Left ventricle myocardium inferior (tissue), 1 donor: ENCODE measurements at places on chromosomes 1 and 21. TPM values are rescaled to one million over a fixed set of nuclear protein-coding genes. Genes with fewer than 3 reads are reported as not detected.

DNA sequence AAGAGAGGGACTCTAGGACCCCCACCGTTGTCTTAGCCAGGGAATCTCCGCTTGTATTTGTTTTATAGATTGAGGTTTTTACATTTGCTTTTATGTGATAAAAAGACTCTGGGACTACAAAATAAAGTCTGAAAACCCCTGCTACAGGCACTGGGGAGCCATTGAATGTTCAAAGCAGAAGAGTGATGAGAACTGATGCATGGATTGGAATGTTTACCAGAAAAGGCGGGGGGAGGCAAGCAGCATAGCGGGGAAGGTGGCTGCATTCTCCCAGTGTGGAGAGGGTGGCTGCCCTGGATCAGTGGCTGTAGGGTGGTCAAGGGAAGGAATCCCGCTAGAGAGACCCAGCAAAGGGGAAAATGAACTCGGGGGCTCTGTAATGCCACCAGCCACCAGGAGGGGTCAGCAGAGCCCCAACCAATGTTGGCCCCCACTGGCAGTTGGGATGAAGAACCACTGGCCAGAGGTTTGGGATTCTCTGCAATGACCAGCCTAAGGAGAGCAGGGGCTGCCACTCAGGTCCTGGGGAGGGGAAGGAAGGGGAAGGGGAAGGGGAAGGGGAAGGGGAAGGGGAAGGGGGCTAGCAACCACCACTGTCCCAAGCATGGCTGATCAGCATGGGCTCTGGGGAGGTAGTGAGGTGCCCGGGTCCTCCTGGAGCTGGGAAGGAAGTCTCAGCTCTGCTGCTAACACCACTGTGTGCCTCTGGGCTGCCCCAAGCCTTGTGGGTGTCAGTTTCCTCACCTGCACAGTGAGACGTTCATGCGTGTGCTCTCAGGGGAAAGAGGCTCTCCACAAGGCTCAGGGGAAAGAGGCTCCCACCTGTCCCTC, 19.2 kb upstream of the PEF1 start:
- DNase-seq = peak; percentile 58

GRCh38 chr1:226870401-226871279, at the start of gene PSEN2:
Gene PSEN2, plus strand, starts transcription at chr1:226870616. Its CDS starts 11,292 bp downstream, at chr1:226881908.
- peak; percentile 76 for DNase-seq

FRRS1 gene
- 3.8 TPM for total RNA-seq

DNA sequence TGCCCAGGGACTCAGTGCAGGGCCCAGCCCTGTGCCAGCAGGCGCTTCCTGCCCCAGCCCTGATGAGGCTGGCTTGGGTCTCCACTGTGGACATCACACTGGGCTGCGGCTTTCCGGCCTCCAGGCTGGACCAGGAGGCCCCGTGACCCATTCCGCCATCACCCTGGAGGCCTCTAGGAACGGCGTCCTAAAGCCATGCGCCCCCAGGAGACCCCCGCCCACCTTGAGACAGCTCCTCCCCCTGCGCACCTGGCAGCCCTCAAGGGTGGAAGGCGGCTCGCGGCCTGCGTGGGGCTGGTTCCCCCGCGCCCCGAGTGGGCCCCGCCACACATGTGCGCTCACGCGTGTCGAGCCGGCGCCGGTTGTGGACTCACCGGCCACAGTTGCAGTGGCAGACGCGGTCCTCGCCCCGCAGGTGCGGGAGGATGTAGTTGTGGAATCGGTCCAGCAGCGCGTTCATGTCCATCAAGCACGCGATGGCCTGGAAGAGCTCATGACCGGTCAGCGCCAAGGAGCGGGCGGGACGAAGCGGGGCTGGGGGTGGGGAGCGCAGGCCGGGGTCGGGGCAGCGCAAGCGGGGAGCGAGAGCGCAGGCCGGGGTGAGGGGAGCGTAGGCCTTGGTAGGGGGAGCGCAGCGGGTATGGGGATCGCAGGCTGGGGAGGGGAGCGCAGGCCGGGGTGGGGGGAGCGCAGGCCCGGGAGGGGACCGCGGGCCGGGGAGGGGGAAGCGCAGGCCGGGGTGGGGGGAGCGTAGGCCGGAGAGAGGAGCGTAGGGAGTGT, 924 bp downstream of the TMEM240 start:
- peak; percentile 38 for DNase-seq

DNA sequence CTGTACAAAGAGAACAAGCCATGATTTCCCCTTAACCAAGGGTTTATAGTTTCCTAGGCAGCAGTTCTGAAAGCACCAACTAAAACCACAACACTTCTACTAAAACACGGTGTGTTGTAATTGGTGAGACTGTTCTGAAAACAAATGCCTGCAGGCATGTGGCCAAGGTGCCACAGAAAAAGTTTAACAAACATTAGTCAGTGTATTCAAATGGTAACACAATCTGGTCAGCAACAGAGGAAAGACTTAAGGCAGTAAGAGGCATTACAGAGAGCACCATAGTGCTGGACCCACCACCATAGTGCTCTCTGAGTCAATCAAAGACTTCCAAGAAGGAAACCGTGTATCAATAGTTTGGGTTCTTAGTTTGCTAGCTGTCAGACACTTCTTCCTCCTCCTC, 16.7 kb downstream of the SNIP1 start:
- no peak for DNase-seq

- no peak for DNase-seq
These were observed 117.5 kb downstream of the TOMM20 start for GRCh38 chr1:235011064-235011598.

DNA sequence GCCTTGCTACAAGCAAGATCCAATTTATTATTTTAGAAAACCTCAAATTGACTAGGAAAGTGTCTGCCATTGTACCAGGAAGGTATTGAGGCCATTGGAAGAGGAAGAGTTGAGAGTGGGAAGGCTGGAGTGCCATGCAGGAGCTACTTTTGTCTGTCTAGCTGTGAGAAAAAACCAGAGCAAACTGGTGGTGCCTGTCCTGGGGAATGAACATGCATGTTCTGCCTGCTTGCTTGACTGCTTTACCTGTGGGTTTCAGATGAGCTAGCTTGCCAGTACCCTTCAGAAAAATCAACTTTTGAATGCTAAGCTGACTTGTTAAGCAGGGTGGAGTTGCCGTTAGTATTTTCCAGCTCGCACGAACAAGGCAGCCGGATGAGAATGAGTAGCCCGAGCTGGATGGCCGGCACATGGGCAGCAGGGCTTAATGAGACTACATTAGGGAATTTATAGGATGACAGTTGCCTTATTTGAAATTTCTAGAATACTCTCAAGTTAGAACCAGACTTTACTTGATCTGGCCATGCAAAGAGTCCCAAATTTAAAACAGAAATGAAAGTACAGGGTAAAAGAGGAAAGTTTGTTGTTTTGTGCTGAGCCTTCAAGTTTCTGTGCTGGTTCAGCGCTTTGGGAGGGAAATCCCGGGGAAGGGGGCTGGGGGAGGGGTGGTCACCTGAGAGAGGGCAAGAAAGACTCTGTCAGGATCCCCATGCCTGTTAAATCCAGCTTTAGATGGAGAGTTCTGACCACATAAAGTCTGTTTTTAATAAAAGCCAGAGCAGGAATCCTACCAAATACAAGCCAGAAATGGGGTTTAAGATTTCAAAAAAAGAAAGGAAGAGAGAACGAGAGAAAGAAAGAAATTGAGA, 29.6 kb upstream of the C1orf105 start:
- no peak for DNase-seq

DNA sequence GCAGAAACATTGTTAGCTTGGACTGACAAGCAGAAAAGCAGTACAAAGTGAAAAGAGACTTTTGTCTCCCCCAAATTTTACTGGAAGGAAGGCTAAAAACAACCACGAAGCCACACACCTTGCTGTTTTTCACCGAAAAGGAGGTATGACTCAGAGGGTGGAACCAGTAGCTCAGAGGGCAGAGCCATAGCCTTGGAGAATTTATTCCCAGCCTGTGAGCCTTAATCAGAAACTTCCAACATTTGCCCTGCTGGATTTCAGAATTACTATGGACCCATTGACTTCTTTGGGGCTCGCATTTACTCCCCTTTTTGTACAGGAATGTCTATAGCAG, 32.0 kb downstream of the RPS6KC1 start:
- no peak for DNase-seq

DNA sequence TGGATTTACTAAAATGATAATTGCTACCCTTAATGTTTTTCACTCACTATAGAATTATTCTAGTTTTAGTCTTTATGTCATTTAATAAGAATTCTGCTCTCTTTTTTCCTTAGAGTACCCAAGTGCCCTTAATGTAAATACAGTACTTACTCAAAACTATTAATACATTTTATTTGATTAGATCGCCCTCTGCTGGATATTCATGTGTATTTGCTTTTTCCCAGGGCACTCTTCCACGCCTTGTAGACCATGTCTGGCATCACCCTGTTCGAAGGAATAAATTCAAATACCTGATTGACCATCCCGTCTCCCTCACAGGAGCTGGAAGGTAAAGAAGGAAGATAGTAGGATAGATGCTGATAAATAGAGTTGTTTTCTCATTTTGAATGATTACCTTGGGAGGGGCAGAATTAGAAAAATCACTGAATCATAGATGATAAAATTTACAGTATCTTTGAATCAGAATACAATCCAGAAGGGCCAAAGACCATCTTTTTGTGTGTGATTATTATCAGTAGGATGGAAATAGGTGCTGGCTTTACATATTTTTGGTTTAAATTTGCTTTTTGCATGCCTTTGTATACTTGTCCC, 4.1 kb downstream of the AXDND1 start:
- DNase-seq = no peak

GRCh38 chr1:216596281-216596862, 126.9 kb downstream of the ESRRG start:
- no peak for DNase-seq

- DNase-seq = no peak
These were observed 65.4 kb downstream of the RUNX1 start for GRCh38 chr21:34983680-34984086.

CLIC6 gene
- total RNA-seq = 11.2 TPM

GRCh38 chr1:245770156-245770555, 615.4 kb downstream of the KIF26B start:
- no peak for DNase-seq

CFHR3 gene
- not detected for total RNA-seq

SLC5A3 gene
- 4.7 TPM for total RNA-seq

BCAN gene
- total RNA-seq = 0.05 TPM

DNA sequence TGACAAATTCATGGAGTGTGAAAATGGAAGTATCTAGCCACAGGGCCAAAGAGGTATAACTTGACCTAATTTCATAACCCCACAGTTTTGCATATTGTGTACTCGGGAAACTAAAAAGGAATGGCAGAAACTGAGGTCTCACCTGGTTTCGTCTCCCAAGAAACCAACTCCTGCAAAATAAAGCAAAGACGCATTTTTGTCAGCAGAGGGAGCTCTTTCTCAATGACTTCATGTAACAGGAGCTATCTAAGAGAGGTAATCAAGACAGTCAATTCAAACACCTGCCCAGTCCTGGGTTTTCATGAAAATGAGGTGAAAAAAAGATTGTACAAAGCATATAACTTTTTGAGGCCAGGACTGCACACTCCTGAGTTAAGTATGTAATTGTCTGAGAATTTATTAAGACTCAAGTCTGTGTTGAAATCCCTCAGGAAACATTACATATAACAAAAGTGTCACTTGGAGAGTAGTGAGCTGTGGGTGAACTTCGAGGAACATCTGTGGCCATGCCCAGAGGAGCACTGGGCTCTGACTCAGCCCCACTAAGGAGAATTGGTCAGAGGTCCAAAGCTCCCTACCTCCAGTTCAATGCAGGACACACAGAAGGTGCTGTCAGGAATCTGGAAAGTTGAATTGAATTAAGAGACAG, 17.6 kb downstream of the FCRL4 start:
- no peak for DNase-seq

MARK1 gene
- 14.9 TPM for total RNA-seq

GRCh38 chr21:36027347-36027746, 33.0 kb downstream of the SETD4 start:
- DNase-seq = no peak

FBXO2 gene
- total RNA-seq = 1.9 TPM

DNA sequence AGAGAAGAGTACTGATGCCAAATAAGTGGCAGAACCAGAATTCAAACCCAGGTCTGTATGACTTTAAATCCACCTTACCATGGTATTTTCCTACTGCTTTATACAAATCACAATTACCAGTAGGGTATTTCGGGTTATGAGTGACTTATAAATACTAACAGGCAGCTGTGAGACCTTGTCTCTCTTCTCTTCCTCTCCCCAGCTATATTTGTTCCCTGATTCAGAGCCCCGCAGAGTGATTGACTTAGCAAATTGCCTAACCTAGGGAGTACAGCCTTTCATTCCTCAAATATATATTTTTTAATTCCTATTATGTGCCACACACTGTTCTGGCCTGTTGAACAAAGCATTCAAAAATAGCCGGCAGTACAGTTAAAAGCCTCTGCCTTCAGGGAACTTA, 168.0 kb downstream of the CLEC20A start:
- no peak for DNase-seq

DNA sequence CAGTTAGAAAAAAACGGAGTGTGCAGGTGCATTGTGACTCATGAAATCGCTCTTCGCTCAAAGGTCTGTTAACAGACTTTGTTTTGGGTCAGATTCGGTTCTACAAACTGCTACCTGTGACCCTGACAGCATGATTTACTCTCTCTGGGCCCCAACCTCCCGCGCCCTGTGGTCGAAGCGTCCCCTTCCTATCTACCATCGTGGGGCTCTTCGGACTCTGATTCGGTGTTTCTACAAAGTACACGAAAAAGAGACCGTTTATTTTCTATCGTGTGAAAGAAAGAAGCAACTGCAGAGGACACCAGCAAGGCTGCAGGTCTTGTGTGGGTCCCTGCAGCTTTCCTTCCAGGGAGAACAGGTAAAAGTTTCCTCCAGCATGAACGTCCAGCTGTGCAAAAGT, 29.4 kb upstream of the SLC19A1 start:
- DNase-seq = peak; percentile 3

DNA sequence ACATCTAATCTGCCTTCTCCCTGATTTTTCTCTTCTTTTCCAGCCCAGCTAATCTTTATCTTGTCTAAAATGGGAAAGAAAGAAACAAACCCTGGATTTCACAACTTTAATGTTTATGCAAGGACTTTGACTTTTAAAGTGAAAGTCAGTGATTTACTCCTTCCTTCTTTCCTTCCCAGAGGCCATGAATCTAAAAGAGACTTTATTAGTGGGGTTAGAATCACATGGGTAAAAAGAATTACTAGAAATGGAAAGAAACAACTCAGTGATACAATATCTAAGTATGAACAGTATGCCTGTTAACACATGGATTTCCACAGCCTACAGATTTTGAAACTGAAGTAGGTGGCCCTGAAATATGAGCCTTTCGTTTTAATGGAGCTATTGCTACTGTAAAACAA, 59.8 kb upstream of the KCNK2 start:
- DNase-seq = no peak

- no peak for DNase-seq
These were observed 125.3 kb downstream of the SIPA1L2 start for GRCh38 chr1:232504651-232505050.

GRCh38 chr21:45303091-45303615, 15.5 kb upstream of the POFUT2 start:
- peak; percentile 19 for DNase-seq
